ENCODE measurements at places on chromosomes 4 and X. TPM values are rescaled to one million over a fixed set of nuclear protein-coding genes. Genes with fewer than 3 reads are reported as not detected.
A peak's percentile ranks its signal among the peaks of the same experiment; 100 is the strongest.

DNA sequence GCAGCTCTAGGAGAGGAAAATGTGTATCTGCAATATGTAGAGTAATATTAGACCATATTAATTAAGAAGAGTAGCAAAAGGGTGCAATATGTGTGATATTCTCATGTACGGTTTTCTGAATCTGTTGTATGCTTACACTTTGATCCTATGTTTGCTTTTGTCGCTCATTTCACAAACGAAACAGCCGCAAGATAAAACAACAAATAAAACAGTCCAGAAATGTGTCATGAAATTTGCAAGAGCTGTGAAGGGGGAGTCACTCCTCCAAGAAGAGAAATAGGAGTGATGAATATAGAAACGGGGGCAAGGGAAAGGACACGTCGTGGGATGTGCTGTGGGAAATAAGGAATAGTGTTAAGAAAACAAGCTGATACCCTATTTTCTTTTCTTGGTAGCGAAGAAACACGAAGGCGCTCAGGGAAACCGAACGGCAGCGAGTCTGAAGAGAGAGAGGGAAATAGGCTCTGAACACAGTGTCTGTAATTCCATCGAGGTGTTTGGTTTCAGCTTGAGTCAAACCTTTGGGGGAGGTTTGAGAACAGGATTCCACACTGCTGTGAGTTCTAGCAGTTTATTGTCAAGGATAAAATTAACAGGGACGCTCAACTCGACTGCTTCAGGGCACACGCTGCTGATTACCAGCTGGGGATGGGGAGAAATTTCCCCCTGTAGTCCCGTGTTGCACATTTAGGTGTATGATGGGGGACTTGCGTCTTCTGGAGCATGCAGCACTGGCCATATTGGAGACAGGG, 595.6 kb upstream of the TENM3 start:
- DNase-seq = no peak

- no peak for DNase-seq
These were observed 8.5 kb downstream of the AKAP17A start for GRCh38 chrX:1599791-1600405.

DNA sequence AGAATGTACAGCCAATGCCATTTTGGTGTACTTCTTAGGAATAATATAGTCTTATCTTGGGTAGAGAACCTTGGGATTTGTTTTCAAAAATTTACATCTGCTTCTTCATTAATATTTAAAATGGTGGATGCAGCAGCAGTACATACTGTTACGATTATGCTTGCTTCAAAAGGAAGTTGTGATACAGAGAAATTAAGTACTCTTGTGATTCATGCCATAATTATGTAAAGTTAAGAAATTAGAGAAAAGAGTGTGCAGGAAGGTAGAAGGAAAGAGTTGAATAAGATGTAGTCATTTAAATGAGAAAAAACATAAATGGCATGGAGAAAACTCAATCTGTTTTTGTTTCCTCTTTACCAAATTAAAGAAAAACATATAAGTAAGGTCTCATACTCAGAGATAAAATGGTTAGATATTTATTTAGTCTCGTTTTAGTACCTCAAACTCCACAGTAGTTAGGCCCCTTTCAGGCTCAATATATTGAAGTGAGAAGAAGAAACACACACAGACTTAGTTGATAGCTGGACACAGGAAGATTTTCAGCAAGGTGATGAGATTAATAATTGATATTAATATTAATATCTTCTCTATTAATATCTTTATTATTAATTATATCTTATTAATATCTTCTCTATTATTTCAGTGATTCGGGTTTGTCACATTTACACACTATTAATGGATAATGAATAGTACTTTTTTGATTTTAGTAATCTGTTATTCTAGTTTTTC, 70.1 kb upstream of the HPGD start:
- DNase-seq = no peak

GRCh38 chr4:54073271-54073880, 9.0 kb upstream of the CHIC2 start:
- DNase-seq = no peak

- peak; percentile 5 for DNase-seq
These were observed 490 bp downstream of the RWDD4 start for GRCh38 chr4:183658362-183659028.

DNA sequence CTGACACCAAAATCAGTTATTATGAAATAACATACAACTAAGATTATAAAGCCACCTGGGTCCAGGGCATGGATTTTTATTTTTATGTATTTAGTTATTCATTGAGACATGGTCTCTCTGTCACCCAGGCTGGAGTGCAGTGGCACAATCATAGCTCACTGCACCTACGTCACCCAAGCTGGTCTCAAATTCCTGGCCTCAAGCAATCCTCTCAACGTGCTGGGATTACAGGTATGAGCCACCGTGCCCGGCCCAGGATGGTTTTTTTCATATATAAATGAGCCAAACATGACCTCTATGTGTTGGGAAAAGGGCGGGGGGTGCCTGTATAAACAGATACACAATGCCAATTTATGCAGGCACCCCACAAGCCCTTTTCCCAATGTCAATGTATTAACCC, 24.6 kb downstream of the ZNF630 start:
- no peak for DNase-seq

DNA sequence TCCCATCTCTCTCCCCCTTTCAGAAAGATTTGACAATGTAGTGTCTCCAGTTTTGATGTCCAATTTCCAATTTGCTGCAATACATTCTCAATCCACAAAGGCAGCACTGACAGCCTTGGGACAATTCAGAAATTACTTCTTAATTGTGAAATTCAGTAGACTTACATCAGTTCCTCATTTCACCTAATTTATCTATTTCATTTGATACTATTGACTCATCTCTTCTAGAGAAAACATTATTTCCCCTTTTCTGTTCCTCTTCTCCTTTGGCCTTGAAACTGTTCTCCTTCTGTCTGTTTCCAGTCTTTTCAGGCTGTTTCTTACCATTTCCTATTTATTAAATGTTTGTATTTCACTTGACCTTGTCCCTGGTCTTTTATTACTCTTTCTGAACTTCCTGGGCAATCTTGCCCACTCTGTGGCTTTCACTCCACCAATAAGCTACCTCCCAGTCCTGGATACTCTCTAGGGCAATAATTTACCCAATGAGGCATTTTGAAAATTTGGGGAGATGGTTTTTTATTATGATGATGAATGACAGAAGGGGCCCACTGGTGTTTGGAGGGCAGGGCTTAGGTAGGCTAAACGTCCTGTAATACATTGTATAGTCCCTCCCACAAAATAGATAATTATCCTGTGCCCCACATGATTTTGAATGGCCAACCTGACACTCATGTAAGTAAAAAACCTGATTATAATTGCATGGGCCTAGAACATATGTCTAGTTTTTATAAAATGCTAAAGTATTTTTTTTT, 498.0 kb upstream of the BOD1L1 start:
- no peak for DNase-seq

DNA sequence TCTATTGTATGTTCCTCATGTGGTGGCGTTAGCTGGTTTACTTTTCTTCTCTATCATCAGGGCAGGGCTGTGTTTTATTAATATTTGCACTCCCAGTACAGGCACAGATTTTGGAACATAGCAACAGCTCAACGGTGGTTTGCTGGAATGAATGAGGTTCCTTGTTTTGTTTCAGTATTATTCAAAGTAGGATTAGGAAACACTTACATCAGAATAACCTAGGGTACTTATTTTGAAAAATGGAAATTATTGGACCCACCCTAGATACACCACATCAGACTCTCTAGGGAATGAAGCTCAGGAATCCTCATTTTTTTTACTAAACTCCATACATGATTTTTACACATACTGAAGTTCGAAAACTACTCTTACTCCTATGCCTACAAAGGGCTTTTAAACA, 108.8 kb upstream of the ENPEP start:
- no peak for DNase-seq

GRCh38 chr4:124181039-124181438, 531.5 kb downstream of the ANKRD50 start:
- no peak for DNase-seq

DNA sequence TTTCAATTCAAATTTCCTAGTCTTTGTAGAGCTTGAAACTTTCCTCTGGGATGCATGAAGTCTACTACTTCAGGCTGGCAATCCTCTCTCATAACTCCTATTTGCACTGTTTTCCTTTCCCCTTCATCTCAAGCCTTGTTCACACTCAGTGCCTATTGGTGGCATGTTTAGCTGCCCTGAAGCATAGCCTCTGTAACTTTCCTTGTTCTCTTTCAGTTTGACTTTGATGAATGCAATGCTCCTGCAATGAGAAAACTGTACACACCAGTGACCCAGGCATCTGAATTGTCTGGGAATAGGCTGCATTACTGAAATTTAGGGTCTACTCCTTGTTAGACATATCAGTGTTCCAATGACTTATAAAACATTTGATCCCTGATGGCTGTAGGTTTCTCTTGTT, 81.7 kb downstream of the ANK2 start:
- DNase-seq = no peak

Gene ADH6
- 0.16 TPM for polyA plus RNA-seq

Gene RAB40A
- 0.08 TPM for polyA plus RNA-seq

Data from A549 (cell line).